ENCODE measurements at places on chromosomes 11 and 22.

DNA sequence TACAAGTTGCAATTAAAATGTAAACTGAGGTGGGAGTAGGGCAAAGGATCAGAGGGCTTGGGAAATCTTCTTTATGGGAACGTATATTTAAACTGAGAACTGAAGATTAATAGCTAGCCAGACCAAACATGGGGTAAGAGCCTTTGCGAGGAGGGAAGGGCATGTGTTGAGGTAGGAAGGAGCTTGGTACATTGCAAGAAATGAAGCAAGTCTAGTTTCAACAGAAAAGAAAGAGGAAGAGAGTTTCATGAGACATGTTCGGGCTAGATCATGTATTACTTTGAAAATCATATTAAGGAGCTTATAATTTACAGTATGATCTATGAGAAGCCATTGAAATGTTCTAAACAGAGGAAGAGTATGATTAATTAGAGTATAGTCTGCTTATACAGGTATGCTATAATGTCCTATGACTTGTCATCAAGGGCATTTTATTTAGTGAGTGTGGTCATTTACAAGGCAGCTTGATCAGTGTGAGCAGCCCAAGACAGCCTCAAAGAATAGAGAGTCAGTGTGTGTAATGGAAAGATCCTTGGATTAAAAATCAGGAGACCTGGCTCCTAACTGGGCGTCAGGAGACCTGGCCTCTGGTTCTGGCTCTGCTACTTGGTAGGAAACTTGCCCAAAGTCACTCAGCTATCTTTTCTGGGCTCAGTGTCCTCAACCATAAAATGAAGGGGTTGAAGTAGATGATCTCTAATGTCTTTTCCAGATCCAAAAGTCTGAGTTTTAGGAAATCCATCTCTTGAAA lies 10.9 kb downstream of the GAS2 start:
- DNase-seq, result no peak

- peak; percentile 62 for DNase-seq
These were observed 849 bp upstream of the APOBEC3B start for GRCh38 chr22:38981005-38981991.

GRCh38 chr22:37239336-37240239 lies 4.5 kb downstream of the RAC2 start:
- DNase-seq, result no peak

DNA sequence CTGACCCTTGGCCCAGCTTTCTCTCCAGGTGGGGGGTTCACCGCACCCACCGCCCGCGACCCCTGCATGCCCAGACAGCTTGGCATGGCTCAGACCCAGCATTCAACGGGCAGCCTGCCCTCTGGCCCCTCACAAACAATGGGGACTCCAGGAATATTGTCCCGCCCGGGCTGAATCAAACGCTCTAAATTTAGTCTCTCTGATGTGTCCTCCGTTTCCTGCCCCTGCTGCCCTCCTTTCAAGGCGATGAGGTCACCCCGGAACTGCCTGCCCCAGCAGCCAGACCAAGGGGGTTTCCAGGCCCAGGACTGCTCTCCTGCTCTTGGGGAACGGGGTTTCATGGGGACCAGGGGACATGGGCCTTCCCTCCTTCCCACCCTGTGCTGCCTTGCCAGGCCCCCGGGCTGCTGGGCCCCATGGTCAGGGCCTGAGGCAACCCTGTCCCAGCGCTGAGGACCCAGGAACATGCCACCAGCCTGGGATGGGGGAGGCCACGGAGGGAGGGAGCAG lies 10.1 kb upstream of the PDGFB start:
- DNase-seq, result no peak

DNA sequence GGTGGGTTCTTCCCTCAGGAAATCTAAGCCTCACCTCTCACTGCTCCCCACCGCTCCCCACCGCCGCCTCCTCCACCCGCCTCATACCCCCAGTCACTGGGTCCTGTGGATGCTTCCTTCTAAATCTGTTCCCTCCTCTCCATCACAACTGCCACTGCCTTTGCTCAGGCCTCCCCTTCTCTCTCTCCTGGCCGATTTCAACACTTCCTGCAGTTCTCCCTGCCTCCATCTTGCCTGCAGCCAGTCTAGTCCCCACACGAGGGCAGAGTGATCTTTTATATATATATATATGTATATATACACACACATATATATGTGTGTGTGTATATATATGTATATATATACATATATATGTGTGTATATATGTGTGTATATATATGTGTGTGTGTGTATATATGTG lies 27.8 kb downstream of the CREB3L1 start:
- DNase-seq, result no peak

- no peak for DNase-seq
These were observed 2.1 kb upstream of the DPAGT1 start for GRCh38 chr11:119103793-119104192.

- no peak for DNase-seq
These were observed 73.3 kb downstream of the SERGEF start for GRCh38 chr11:17939542-17939941.

DNA sequence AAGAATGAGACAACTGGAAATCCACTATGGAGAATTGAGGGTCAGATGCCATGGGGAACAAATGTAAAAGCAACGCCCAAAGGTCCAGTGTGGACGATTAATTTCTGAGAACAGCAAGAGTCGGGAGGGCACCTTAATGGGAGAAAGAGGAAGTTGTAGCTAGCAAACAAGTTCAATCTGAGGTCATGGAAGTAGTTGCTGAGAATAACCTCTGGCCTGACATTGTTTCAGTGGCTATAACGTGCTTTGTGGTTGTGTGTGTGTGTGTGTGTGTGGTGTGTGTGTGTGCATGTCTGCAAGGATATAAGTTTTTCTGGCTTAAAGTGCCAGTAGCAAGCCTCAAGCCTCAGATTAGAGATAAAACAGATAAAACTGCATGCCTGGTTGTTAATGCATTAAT lies 1630.1 kb upstream of the TENM4 start:
- no peak for DNase-seq

- DNase-seq, result no peak
These were observed 1053.8 kb downstream of the TBC1D22A start for GRCh38 chr22:47816121-47816862.

- no peak for DNase-seq
These were observed 52.4 kb downstream of the GRIK4 start for GRCh38 chr11:120563703-120564572.

GRCh38 chr22:27372969-27373670 lies 428.4 kb downstream of the MN1 start:
- DNase-seq, result peak; percentile 72

DNA sequence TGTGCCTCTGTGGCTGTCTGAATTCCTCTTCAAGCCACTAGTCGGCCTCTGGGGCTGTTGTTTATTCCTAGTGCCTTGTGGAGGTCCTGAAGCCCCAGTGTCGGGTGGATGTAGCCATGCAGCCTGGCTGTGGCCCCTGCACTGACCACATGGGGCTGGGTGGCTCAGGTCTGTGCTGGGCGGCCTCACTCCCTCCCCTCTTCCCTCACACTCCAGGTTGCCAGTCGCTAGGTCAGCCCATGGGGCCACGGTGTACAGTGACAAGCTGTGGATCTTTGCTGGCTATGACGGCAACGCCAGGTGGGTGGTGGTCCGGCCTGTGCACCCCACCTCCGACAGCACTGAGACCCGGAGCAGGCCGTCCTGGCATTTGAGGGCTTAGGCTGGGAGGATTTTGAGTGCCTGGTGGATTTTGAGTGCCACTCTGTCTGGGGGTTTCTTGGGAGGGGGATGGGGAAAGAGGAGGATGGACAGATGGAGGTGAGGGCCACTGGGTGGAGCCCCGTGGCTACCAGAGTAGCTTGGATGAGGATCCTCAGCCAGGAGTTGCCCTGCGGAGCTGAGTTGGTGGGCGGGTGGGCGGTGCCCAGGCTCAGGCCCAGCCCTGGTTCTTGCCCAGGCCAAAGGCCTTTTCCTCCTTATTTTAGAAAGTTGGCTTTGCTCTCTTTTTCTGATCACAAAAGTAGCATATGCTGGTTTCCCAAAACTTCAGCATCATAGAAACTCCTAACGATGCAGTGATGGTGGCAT lies 6.7 kb downstream of the LZTR1 start:
- no peak for DNase-seq

GRCh38 chr11:10375280-10375971 lies 70.6 kb downstream of the ADM start:
- no peak for DNase-seq

GRCh38 chr11:19725379-19726079 lies 12.9 kb downstream of the NAV2 start:
- peak; percentile 70 for DNase-seq

- DNase-seq, result no peak
These were observed 4.6 kb downstream of the MYH9 start for GRCh38 chr22:36383110-36383581.

DNA sequence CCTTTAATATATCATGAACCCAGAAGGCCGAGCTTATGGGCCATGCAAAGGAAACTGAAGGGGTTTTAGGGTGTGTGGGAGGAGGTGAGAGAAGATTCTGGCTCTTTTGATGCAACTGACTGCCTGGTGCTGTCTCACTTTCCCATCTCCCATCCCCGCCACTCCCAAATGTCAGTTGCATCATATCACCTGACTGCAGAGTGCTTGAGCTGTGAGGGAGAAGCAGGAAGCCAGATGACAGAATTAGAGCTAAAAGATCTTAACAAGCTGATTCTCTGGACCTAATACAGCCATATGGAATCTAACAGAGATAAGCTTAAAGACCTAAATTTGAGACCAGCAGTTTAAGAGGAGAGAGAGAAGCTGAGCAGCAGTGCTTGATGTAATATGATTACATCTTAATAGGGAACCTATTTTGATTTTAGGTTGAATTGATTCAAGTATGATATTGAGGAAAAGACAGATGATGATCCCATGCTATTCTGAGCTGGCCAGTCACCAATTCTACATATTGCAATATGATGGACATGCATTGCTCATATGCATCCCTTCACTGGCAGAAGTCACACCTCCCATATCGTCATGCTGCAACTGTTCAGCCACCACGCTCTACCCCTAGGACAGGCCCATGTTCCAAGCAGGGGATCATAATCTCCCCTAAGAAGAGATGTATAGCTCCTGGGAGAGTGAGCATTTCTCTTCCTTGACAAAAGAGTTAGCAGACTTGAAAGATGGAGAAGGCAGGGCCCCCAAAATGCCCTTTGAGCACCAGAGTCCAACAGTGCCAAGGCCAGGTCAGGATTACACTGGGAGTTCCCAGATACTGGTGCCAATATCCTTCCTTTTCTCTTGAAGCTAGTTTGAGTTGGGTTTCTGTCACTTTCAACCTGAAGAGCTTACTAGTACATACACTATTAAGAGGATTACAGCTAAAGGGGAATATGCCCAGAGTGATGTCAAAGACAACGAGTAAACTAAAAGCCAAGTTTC lies 44.9 kb downstream of the PLEKHA7 start:
- DNase-seq, result no peak

DNA sequence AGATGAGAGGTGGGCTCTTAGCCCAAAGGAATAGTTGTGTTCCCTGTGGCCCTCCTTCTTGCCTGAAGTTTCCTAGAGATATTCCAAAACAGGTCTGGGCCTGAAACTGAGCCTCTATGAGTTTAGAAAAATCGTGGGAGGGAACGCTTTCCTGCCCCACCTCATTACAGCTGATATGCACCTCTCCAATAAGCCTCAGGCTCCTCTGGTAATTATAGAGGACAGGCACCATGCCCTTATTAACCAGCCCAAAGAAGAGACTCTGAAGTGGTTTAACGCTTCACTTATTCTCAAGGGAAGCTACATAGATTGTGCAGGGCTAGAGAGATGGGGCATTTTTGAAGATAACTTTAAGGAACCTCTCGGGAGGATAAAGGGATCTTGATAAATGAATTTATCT lies 3.4 kb upstream of the MPZL2 start:
- DNase-seq, result no peak

- no peak for DNase-seq
These were observed 14.9 kb upstream of the SREBF2 start for GRCh38 chr22:41818011-41818410.

DNA sequence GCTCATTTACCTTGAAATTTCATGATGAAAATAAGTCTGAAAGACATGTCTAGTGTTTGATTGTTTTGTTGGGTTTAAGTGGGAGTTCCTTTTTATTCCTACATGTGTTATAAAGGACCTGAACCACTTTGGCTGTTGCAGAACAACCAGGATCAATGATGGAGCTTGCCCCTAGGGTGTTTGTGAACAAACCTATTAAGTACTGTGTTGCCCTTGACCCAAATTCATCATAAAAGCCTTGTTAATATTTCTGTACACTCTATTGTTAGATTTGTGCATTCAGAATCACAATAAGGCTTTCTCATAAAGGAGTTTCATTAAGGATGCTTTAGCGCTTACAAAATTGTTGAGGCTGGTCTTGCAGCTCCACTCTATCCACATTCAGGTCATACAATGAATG lies 452.6 kb downstream of the NELL1 start:
- DNase-seq, result no peak

GRCh38 chr11:36578458-36578857 lies 10.7 kb downstream of the RAG1 start:
- DNase-seq, result no peak

- DNase-seq, result no peak
These were observed 184.9 kb downstream of the BRD1 start for GRCh38 chr22:49642741-49643140.

DNA sequence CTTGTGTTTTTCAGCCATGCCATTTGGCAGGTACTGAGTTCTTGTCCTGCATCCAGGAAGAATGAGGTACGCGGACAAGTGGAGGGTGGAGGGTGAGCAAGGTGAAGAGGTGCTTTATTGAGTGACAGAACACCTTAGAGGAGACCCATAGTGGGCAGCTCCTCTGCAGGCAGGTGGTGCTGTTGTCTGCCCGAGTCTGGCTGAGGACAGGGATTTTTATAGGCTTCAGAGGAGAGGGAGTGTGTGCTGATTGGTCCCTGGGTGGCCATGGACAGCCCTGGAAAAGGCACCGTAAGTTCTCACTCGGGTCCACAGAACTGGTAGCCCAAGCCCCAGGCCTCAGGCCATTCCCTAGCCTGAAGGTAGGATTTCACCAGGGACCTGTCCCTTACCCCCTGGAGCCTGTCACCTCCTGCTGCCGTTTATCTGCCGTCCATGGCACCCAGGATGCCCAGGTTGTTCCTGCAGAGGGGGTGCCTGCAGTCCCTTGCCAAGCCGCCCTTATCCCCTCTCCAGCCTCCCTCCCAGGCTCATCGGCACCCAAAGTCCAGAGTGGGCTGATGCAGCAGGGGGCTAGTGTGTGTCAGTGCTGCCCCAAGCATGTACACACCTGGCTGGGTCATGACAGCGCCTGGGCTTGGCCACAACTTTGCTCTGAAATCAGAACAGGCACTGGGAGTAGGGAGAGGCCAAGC lies 213.6 kb downstream of the LRRC4C start:
- no peak for DNase-seq

DNA sequence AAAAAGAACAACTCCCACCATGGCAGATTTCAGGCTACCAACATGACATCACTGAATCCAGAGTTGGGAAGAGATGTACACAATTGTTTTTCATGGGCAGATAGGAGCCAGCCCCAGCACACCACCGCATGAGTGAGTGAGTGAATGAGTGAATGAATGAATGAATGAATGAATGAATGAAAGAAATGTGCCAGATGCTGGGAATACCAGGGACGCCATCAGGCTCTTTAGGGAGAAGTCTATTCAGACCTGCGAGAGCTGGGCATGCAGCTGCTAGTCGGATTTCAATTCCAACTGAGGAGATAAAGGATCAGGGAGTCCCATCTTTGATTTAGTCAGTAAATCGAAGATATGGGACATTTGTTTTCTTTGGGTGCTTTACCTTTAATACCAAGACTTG lies 15.3 kb upstream of the FAM83F start:
- DNase-seq, result no peak

GRCh38 chr22:42686756-42687491 lies 33.7 kb downstream of the A4GALT start:
- DNase-seq, result no peak

- DNase-seq, result peak; percentile 28
These were observed 496 bp upstream of the CST6 start for GRCh38 chr11:66011239-66011784.

All from prostate gland (tissue), 2 donors.